T-cell (primary cell): ENCODE measurements at places on chromosomes 4 and X.

DNA sequence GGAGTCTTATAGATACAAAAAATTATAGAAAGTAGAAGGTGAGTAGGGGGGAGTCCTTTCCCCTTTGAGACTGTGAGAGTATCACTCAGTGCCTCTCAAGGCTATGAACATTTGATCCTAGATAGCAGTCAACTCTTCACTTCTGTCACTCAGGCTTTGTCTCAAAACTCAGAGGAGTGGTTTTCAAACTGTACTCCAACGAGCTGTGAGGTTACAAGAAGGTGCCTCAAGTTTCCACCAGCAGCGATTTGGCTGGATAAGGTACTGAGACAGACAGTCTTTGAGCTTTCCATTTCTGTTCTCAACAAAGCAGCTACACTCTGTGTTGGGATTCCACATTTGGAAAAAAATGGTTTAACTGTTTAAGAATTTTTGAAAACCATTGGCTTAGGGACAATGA, 48.0 kb upstream of the NDST3 start:
- no peaks in the 10 kb centered on the region for H3K27me3 ChIP-seq
- H3K27ac ChIP-seq: no peak overlapping the region
- peaks cover 19% of the 10 kb centered on the region for H3K4me1 ChIP-seq
- no peak overlapping the region for H3K4me3 ChIP-seq

DNA sequence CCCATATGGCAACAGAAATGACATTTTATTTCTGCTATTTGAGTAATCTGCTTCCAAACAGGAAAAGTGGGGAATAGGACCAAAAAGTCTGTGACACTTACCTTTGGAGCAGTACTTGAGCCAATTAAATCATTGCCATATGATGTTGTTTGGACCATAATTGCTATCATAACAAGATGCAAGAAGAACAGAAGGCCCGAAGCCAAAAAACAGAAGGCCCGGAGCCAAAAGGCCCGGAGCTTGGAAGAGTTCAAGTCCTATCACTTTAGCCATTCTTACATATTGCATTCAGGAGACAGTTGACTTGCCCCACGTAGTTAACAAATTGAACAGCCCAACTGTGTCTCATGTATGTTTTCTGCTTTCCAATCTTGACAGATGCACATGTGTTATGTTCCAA, 285.6 kb downstream of the ARHGAP24 start:
- no peak for DNase-seq
- no peaks in the 10 kb centered on the region for H3K4me1 ChIP-seq
- no peaks in the 10 kb centered on the region for H3K36me3 ChIP-seq
- no peaks in the 10 kb centered on the region for H3K27me3 ChIP-seq
- no peak overlapping the region for H3K27ac ChIP-seq

- H3K27ac ChIP-seq: peak within 1 kb of the TSS; percentile 25
- H3K27me3 ChIP-seq: no peaks in the 10 kb centered on the region
- peak within 1 kb of the TSS; percentile 61 for H3K4me3 ChIP-seq
- no peaks in the 10 kb centered on the region for H3K36me3 ChIP-seq
- DNase-seq: peak; percentile 82
- peaks cover 26% of the 10 kb centered on the region for H3K4me1 ChIP-seq
Measured at GRCh38 chrX:51892921-51893745, at the start of gene MAGED1. MAGED1 (plus strand) TSS chrX:51893623; CDS start chrX:51894305, 682 bp downstream.

- H3K36me3 ChIP-seq: no peaks in the 10 kb centered on the region
- no peaks in the 10 kb centered on the region for H3K4me1 ChIP-seq
- DNase-seq: no peak
Measured at GRCh38 chrX:17077361-17077760, 130.9 kb downstream of the REPS2 start.

DNA sequence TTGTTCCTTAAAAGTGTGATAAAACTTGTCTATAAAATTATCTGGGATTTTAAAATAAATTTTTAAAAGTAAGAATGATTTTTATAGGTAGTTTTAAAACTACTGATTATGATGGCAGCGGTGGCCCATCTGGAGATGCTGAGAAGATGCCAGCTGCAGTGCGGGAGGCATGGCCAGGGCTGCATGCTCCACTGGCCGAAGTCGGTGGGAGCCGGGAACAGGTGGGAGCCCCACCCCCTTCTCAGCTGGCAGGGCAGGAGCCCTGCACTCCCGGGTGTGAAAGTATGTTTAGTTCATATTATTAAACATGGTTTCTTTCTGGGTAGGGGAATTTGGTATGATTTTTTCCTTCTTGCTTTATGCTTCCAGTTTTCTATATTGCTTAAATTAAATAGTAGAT, 63.8 kb downstream of the CORIN start:
- peaks cover 2% of the 10 kb centered on the region for H3K27me3 ChIP-seq
- no peaks in the 10 kb centered on the region for H3K36me3 ChIP-seq
- H3K27ac ChIP-seq: no peak overlapping the region
- no peak overlapping the region for H3K4me3 ChIP-seq
- no peak for DNase-seq
- no peaks in the 10 kb centered on the region for H3K4me1 ChIP-seq

DNA sequence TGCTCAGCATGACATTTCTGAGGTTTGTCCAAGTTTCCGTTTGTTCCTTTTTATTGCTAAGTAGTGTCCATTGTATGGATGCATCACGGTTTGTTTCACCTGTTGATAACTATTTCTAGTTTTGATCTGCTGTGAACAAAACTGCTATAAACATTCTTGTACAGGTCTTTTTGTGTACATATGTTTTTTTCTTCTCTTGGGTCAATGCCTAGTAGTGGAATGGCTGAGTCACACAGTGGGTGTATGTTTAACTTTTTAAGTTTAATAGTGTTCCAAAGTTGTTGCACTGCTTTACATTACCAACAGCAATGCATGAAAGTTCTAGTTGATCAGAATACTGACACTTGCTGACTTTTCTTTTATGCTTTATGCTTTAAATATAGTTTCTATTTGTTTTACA, 76.7 kb downstream of the MAOB start:
- no peak for DNase-seq
- no peaks in the 10 kb centered on the region for H3K4me1 ChIP-seq
- H3K36me3 ChIP-seq: no peaks in the 10 kb centered on the region
- no peak overlapping the region for H3K4me3 ChIP-seq
- H3K27ac ChIP-seq: no peak overlapping the region

- no peak for DNase-seq
- H3K36me3 ChIP-seq: no peaks in the 10 kb centered on the region
- H3K27ac ChIP-seq: no peak overlapping the region
- no peak overlapping the region for H3K4me3 ChIP-seq
- H3K4me1 ChIP-seq: no peaks in the 10 kb centered on the region
Measured at GRCh38 chr4:156659570-156659969, 312.0 kb downstream of the PDGFC start.

DNA sequence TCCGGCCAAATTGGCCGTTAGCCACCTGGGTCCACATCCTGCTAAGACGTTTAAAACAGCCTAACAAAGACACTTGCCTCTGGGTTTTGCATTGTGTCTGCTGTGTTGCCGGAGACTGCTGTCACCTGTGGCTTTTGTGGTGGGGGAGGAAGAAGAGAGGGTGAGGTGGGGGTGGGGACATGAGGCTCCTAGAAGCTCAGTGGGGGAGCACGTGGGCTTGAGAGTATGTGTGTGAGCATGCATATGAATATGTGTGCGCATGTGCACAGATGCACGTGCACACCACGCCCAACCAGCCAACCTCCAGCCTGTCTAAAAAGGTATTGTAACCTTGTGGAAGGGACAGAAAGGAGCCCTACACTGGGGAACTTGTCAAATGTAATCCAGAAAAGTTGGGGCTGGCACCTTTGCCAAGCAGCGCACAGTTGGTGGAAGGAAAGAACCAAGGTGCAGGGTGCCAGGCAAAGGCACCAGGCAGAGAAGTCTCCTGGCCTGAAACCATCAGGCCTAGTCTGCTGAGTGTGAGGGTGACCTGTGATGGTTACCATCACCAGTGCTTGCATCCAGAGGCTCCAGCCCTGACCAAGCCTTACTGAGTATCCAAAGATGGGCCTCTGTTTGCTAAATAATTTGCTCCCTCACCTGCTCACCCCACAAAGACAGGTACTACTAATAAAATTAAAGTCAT, 10.1 kb upstream of the SASH3 start:
- no peaks in the 10 kb centered on the region for H3K27me3 ChIP-seq
- H3K36me3 ChIP-seq: no peaks in the 10 kb centered on the region
- peak overlapping the region; percentile 59 for H3K27ac ChIP-seq
- DNase-seq: peak; percentile 90
- peak overlapping the region; percentile 17 for H3K4me3 ChIP-seq

- H3K4me3 ChIP-seq: no peak overlapping the region
- peaks cover 2% of the 10 kb centered on the region for H3K4me1 ChIP-seq
- H3K27me3 ChIP-seq: peaks cover 4% of the 10 kb centered on the region
- no peak overlapping the region for H3K27ac ChIP-seq
- DNase-seq: no peak
Measured at GRCh38 chr4:2051086-2051485, 8.0 kb upstream of the NAT8L start.

- H3K4me1 ChIP-seq: no peaks in the 10 kb centered on the region
- no peak overlapping the region for H3K27ac ChIP-seq
- no peak for DNase-seq
- H3K36me3 ChIP-seq: no peaks in the 10 kb centered on the region
Measured at GRCh38 chr4:137660211-137660610, 127.9 kb upstream of the PCDH18 start.

GRCh38 chrX:72258174-72258573, 18.9 kb downstream of the RPS4X start:
- peaks cover 10% of the 10 kb centered on the region for H3K27me3 ChIP-seq
- no peaks in the 10 kb centered on the region for H3K36me3 ChIP-seq
- no peak for DNase-seq
- H3K27ac ChIP-seq: no peak overlapping the region
- no peak overlapping the region for H3K4me3 ChIP-seq

- no peak for DNase-seq
- no peak overlapping the region for H3K27ac ChIP-seq
- H3K27me3 ChIP-seq: no peaks in the 10 kb centered on the region
Measured at GRCh38 chr4:111775556-111776297, 369.5 kb upstream of the FAM241A start.

GRCh38 chrX:11328134-11328533, 34.9 kb downstream of the AMELX start:
- no peak overlapping the region for H3K27ac ChIP-seq
- H3K27me3 ChIP-seq: no peaks in the 10 kb centered on the region
- H3K36me3 ChIP-seq: no peaks in the 10 kb centered on the region
- DNase-seq: no peak
- H3K4me3 ChIP-seq: no peak overlapping the region
